NCI-H2171 treated with DMSO at 0.1 percent for 48 hours (cell line): ENCODE measurements at places on chromosomes 6 and 20.
A peak's percentile ranks its signal among the peaks of the same experiment; 100 is the strongest.

DNA sequence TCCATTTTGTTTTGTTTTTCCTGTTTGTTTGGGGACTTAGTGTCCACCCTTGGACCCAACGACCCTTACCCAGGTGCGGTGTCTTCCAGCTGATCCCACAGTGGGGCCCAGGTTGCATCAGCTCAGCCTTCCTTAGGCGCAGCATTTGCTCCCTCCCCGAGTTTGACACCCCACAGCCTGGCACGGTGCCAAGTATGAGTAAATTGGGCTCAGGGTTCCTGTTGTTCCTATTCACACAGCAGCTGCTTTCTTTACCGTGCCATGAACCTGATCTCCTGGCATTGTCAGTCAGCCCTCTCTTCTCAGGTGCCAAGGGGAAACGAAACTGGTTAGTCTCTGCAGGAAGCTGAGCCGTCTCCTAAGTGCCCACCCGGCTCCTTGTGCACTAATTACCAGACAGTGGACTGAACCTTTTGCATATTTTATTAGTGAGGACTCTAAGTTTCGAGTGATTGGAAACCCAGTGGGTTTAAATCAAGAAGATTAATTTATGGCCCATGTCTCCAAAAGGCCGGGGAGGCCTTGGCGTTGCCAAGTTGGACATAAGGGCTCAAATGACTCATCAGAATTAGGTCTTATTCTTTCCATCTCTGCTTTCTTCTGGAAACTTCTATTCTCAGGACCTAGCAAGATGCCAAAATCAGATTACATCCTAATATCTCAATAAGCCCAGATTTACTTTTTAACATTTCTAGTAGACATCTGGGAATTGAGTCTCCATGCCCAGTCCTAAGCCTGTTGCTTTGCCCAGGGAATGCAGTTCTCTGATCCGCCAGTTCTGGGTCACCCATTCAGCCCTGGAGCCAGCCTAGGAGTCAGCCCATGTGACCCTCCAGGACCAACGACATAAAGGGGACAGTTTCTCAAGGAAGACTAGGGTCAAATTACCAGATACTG lies 68.8 kb downstream of the TSHZ2 start:
- DNase-seq: peak; percentile 6

GRCh38 chr6:27684264-27685211 lies 211.6 kb upstream of the ZNF184 start:
- DNase-seq: peak; percentile 84

DNA sequence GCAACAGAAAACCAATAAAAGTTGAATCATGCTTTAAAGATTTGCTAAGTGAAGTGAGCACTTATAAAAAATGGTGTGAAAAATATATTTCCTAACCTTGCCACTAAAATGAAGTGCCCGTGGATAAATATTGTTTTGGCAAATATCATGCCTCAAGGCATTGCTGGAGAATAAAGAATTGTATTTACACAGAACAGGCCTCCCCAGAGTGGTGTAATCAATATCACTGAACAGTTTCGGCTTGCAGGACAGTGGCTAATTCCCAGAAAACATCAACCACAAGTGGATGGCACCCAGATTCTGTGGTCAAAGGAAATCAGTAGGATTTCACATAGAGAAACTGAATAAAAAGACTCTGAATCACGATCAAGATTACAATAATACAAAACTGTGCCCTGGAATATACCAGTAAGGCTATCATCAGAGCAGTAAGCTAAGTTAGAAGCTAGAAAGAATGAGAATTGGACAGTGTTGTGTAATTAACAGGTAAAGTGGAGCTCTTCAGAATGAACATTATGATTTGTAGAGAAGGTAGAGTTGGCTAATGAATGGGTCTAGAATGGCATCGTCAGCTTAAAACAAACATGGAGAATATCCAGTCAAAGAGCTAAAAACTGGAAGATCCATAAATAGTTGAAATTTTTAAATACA lies 1026.9 kb upstream of the ADGRB3 start:
- no peak for DNase-seq

- no peak for DNase-seq
These were observed 34.9 kb downstream of the DYNLT1 start for GRCh38 chr6:158609455-158610155.

DNA sequence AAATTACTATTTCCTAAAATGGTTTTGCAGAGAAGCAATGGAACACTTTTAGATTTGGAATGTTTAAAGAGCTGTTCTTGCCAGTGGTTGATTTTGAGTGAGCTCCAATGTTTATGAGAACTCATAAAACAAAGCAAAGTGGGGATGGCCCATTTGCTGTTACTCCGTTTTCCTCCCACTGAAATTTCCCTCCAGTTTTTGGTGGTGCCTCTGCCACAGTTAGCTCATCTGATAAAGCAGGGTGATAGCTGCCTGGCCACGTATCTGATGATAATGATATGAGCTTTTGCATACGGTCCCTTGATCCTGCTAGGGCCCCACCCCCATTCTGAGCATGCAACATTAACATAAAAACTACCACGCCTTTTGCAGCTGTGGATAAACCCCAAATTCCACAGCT lies 10.4 kb downstream of the CD83 start:
- DNase-seq: no peak

- DNase-seq: no peak
These were observed 8.5 kb downstream of the TMEM242 start for GRCh38 chr6:157314705-157315321.

GRCh38 chr20:35871259-35871771 lies 83.0 kb downstream of the SCAND1 start:
- no peak for DNase-seq

DNA sequence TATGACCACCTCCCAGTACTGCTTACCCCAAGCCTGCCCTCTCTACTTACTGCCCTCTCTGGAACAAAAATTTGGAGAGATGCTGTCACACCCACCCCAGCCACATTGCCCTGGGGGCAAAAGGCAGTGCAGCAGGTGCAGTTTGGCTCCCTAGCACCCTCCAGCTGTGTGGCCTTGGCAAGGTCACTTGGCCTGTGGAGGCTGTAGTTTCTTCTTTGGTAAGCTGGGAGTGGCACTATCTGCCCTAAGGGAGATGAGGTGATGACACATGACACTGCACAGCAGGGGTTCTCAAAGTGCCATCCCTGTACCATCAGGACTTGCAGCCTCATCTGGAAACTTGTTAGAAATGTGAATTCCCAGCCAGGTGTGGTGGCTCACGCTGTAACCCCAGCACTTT lies 44.8 kb downstream of the TAF8 start:
- no peak for DNase-seq

- DNase-seq: no peak
These were observed 2.8 kb upstream of the COL20A1 start for GRCh38 chr20:63290136-63290676.

- peak; percentile 90 for DNase-seq
These were observed 744.1 kb downstream of the DHX35 start for GRCh38 chr20:39706184-39706663.

DNA sequence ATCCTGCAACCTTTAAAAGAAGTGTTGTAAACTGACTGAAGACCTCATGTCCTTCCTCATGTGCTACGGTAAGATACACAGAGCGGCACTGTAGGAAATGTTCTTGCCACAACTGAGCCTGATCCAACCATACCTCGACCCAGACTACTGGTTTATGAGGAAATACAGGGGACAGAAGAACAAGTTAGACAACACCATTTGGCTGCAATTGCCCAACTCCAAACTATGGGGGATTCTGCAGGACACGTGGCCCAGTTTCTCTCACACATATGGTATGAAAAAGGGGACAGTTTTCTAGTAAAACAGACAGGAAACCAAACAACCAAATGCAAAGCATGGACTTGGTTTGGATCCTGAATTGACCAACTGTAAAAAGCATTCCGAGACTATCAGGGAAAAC lies 10.5 kb downstream of the PRPH2 start:
- no peak for DNase-seq

DNA sequence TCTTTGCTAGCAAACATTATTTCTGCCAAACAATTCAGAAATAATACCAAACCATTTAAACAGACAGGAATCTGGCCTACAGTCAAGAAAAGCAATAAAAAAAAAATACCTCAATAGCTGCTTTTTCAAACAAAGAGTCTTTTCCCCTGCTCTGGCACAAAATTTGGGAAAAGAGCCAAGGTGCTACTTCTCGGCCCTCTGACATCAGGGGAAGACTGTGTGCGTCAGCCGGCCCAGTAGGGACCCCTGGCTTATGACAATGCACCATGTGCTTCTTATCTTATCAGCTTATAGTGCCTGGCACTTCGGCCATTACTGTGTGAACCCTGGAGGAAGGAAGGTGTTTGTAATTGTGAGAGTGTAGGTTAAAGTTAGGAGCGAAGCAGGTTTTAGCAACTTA lies 89.4 kb downstream of the PDE10A start:
- no peak for DNase-seq

GRCh38 chr6:14079971-14080370 lies 37.6 kb upstream of the CD83 start:
- no peak for DNase-seq

DNA sequence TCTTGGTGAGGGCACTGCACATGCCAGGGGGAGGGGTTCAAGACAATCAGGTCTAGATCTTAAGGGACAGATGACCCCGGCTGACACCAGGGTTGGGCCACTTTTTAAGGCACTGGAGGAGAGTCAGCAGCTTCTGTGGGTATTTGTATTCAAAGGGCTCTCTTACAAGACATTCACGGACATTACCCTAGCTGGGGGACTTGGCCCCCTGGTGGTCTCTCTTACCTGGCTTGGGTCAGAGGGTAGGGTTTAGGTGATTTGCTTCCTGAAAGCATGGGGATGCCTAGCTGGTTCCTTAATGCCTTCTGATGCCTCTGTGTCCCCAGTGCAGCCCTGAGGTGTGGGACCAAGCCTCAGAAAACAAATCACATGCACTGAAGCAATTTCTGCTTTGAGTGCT lies 354.7 kb downstream of the CDC5L start:
- DNase-seq: no peak

DNA sequence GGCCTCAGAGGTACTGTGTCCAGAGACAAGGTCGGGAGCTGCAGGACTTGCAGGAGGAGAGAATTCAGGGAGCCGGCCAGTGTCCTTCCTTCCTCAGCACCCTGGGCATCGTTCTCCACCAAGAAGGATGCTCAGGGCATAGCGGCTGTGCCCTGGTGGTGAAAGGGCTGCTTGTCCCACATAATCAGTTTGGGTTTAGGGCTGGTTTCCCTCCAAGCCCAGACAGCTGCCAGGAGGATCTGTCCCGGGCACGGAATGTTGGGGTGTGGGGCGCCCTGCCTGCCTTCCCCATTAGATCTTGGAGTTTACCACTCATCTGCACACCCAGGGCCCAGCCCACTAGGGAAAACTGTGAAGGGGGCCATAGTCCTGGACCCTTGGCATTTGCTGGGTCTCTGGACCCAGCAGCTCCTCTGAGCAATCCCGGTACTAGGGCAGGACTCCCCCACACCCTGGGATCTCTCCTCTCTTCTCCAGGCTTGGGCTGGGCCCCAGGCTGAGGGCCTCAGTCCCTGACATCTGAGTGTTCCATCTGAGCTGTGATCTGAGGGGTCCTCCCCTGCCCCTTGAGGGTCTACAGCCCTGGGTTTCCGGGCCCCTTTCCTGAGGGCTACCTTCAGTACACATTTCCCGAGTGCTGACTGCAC lies 18.6 kb upstream of the SPDEF start:
- no peak for DNase-seq

DNA sequence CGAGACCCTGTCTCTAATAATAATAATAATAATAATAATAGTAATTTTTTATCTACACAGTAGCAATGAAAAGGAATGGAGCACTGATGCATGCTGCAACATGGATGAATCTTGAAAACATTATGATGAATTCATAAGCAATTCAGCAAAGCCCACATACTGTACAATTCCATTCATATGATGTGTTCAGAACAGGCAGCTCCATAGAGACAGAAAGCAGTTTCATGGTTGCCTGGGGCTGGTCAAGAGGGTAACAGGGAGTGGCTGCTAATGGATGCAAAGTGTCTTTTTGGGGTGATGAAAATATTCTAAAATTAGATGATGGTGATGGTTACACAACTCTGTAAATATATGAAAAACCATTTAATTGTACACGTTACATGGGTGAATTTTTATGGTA lies 43.6 kb downstream of the SLC24A3 start:
- no peak for DNase-seq

- DNase-seq: no peak
These were observed 86.5 kb downstream of the BANF2 start for GRCh38 chr20:17786221-17786718.

DNA sequence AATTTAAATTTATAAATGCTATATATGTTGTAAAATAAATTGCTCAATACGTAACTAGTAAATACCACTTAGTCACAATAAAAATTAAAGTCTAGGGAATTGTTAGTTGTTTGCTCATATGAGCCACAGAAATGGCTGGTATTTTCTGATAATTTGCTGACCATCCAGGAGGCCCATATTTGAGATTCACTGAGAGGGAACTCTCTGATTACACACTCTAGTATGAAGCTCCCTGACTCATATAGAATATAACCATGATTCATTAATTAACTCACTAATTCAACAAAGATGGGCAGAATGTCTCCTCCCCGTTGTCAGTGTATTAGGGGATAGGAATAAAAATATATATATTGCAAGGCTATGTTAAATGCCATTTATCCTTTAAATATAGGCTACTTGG lies 46.6 kb upstream of the TMEM30A start:
- DNase-seq: no peak

- peak; percentile 57 for DNase-seq
These were observed 201.4 kb upstream of the HDDC2 start for GRCh38 chr6:125503181-125503580.

DNA sequence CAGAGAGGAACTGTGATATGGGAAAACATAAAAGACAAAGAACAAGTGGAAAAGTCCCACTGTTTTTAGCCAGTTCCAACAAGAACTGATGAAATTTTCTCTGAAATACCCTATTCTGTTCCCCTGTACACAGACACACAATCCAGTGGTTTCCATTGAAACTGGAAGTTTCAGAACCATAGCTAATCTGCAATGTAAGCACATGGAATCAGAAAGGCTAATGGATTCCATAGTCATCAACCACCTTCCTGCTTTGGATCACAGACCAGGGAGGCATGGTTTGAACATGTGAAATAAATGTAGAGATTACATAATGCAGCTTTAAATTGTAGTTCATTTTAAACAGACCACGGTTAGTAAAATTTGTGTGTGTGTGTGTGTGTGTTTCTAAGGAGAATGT lies 242.1 kb downstream of the GJA1 start:
- DNase-seq: no peak

GRCh38 chr6:154319231-154319858 lies 37.3 kb downstream of the IPCEF1 start:
- DNase-seq: no peak

GRCh38 chr6:28209753-28210535 lies 15.1 kb upstream of the ZSCAN9 start:
- DNase-seq: no peak
